ENCODE measurements at places on chromosomes 12 and 14.
A peak's percentile ranks its signal among the peaks of the same experiment; 100 is the strongest.

DNA sequence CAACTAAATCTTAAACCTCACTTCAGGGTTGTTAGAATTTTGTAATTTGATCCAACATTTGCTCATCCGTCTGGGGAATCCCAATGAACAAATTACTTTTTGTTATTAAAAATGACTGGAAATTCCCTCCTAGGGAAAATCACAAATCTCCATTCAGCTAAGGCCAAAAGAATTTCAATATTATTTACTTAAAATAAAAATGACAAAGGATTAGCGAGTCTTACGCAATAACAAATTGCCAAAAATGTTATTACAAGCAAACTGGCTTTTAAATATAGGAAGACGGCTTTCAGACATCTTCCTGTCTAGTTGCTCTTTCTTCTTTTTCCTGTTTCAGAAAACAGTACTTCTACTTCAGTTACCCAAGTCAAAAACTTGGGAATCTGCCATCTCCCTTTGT is 92.4 kb upstream of the TSPAN8 start:
- DNase-seq, result no peak

DNA sequence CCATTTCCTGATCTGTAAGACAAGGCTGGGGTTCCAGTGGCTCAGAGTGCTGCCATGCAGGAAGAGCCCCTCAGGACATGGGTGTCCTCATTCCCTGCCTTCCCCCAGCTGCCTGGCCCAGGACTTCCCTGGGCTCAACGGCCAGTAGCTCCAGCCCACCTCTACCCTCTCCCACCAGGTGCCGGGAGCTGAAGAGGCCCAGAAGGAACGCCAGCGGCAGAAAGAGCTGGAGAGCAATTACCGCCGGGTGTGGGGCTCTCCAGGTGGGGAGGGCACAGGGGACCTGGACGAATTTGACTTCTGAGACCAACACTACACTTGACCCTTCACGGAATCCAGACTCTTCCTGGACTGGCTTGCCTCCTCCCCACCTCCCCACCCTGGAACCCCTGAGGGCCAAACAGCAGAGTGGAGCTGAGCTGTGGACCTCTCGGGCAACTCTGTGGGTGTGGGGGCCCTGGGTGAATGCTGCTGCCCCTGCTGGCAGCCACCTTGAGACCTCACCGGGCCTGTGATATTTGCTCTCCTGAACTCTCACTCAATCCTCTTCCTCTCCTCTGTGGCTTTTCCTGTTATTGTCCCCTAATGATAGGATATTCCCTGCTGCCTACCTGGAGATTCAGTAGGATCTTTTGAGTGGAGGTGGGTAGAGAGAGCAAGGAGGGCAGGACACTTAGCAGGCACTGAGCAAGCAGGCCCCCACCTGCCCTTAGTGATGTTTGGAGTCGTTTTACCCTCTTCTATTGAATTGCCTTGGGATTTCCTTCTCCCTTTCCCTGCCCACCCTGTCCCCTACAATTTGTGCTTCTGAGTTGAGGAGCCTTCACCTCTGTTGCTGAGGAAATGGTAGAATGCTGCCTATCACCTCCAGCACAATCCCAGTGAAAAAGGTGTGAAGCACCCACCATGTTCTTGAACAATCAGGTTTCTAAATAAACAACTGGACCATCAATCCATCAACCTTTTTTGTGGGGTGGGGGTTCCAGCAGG is 17.6 kb downstream of the AGAP2 start:
- DNase-seq, result peak; percentile 83

DNA sequence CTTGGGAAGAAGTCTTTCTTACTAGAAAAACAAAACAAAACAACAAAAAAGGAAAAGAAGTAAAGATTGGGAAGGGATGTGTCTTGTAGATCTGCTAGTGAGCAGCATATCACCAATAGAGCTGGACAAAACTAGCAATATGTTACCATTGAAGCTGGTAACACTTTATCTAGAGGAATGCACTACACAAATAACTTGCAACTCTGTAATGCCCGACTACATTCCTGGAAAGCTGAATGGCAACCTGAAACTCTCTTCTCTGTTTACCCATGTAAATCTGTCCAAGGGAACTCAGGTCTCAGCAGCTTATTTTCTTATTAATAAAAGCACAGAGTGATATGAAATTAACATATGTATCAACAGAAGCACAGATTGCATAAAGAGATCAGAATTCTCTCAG is 624.4 kb downstream of the KCNH5 start:
- no peak for DNase-seq

GRCh38 chr14:61385002-61385685 is 63.8 kb downstream of the PRKCH start:
- no peak for DNase-seq

- DNase-seq, result no peak
These were observed 311.9 kb downstream of the DUSP6 start for GRCh38 chr12:89040146-89040964.

Measured in vagina (tissue), 2 donors.